NCI-H2081 (cell line): ENCODE measurements at places on chromosomes 12 and 14.

GRCh38 chr12:89384050-89384758 is 31.9 kb upstream of the DUSP6 start:
- DNase-seq: peak; percentile 31

- no peak for DNase-seq
These were observed 268.5 kb downstream of the FOXG1 start for GRCh38 chr14:29035134-29035533.

- DNase-seq: no peak
These were observed 34.6 kb downstream of the CKB start for GRCh38 chr14:103488071-103488470.

DNA sequence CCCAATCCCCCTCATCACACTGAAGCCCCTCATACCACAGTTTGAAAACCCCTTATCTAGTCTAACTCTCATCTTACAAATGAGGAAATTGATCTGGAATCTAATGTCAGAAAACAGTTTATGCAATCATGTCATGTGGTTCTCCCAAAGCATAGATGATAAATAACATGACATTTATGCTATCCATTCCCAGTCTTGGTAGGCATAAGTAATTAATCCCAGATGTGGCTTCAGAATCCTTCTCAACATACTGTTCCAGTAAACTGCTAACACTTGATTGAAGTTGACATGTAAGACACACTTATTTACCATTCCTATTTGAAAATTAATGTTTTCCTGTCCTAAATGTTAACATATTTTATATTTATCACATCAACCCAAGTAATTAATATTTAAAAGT is 168.7 kb downstream of the GALC start:
- no peak for DNase-seq

GRCh38 chr12:124588751-124589267 is 21.4 kb upstream of the NCOR2 start:
- no peak for DNase-seq

- no peak for DNase-seq
These were observed 174.8 kb upstream of the AVPR1A start for GRCh38 chr12:63325757-63326156.
